IPS DF 6.9 (cell line): ENCODE measurements at places on chromosomes 13 and 19.

GRCh38 chr13:107545946-107546502, 669.3 kb downstream of the LIG4 start:
- DNase-seq: no peak

DNA sequence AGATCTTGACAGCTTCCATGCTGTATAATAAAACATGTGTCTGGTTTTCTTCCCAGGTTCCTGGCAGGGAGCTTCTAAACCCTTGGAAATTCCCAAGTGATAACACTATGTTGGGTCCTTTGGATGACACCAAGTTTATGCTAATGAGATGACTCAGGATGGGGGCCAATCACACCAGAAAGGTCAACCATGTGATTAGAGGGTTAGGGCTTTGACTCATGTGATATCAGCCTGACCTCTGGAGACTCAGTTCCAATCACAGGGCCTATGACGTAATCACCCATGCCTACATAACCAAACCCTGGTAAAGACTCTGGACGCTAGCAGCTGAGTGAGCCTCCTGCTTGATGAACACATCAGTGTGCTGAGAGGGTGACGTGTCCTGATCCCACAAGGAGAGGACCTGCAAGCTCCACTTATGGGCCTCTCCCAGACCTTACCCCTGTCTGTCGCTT, 203.6 kb downstream of the DCLK1 start:
- DNase-seq: no peak

- no peak for DNase-seq
These were observed 114.2 kb upstream of the UQCRFS1 start for GRCh38 chr19:29326849-29327840.

DNA sequence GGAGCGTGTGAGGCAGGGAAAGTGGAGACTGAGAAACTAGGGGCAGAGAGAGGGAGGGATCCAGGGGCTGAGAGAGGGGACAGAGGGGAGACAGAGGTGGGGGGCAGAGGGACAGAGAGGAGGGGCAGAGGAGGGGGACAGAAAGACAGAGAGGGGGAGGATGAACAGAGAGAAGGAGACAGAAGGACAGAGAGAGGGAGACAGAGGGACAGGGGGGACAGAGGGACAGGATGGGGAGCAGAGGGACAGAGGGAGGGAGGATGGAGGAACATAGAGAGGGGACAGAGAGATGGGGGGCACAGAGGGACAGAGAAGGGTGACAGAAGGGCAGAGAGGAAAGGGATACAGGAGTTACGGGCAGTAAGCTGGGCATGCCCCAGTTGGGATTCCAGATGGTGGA, 14.7 kb upstream of the NANOS2 start:
- no peak for DNase-seq

DNA sequence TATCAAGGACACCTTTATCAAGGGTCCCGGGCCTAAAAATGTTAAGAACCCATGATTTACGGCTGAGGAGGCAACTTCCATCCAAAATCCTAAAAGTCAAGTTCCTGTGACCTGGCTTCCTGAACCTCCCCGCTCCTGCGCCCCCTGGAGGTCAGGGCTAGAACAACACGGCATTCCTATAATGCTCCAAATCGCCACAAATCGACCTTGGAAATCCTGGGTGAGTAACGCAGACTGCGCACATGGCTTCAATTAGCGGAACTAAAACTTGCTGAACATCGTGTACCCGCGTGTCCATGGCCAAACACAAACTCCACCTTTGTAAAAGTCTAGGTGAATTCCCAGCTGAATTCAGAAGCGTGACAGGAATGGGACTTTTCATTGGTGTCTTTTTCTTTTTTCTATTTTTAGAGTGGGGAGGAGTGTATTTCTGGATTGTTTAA, 4.3 kb upstream of the C5AR1 start:
- no peak for DNase-seq

GRCh38 chr13:30493658-30494381, 28.1 kb upstream of the HMGB1 start:
- DNase-seq: no peak

GRCh38 chr19:28426730-28427225, 786.2 kb downstream of the UQCRFS1 start:
- DNase-seq: no peak

DNA sequence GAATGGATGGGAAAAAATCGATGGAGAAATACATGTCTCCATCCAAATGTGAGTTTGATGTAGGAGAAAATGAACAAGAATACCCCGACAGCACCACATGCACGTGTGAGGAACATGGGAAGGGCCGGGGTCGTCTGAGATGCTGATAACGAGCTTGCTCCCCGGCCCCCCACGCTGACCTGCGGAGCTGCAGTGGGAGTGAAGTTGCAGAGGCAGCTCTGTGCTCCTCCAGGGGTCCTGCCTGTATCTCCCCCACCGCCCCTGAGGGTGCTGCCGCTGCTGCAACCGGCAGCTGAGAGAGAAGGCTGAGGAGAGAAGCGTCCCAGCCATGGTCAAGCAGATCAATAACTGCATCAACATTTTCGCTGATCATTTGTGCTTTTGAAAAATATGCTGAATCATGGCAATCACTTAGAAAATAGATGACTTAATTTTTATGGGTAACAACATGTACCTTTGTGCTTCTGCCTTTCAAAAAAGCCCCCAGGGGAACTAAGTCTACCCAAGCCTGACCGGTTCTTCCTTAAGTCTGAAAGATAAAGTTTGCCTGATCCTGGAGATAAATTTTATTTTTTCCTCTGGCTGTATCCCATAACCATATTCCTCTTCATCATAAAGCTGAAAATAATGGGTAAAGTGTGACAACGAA, 18.2 kb upstream of the NAXD start:
- DNase-seq: no peak
